ENCODE measurements at places on chromosomes 16 and 17.

DNA sequence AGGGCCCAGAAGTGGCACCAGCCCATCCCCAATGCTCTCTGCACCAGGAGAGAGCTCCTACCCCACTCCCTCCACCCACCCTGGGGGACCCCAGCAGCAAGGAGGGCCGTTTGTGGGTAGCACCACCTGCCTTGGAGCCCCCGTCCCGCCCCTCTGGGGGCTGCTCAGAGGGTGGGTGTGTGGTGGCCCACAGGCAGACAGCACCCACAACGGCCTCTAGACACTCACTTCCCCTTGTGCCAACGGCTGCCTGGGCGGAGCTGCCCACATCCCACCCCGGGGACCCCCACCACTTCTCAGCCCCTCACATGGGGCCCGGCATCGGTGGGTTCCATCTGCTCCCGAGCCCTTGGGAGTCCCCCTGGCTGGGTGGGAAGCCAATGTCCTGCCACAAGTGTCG is 33.3 kb downstream of the BAHCC1 start:
- no peak for DNase-seq

DNA sequence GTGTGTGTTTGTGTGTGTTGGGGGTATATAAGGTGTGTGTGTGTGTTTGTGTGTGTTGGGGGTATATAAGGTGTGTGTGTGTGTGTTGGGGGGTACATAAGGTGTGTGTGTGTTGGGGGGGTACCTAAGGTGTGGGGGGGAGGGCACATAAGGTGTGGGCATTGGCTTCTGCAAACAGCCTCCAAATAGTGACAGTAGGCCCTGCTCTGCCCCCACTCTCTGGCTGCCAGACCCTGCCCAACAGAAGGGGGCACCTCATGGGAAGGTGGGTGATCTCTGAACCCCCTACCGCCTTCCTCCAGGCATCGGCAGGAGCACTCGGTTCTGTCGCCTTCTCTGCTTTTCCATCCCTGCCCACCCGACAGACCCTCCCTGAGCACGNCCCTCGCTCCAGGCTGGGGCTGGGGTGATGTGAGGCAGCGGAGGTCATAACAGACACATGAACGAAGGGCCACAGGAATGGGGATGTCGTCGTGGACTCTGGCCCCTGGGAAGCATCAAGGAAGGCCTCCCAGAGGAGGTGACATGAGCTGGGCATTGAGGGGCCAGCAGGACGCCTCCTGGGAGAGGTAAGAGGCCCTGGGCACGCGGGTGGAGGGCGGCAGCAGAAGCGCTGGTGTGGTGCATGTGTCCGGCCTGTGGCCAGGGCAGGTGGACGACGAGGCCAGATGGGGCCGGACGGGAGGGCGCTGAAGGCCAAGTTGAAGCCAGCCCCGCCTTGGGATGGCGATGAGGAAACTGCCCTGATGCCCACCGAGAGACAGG is 136.6 kb upstream of the RPH3AL start:
- DNase-seq, result peak; percentile 27

- DNase-seq, result no peak
Observed at GRCh38 chr17:7789131-7789530, 44.9 kb upstream of the KDM6B start.

GRCh38 chr16:49307176-49307575 is 25.5 kb upstream of the CBLN1 start:
- DNase-seq, result no peak

- peak; percentile 41 for DNase-seq
Observed at GRCh38 chr16:82761858-82762257, 135.1 kb downstream of the CDH13 start.

- peak; percentile 28 for DNase-seq
Observed at GRCh38 chr17:70172449-70172848, 3.1 kb downstream of the KCNJ2 start.

GRCh38 chr17:8436169-8436843 is 622 bp downstream of the NDEL1 start:
- DNase-seq, result peak; percentile 61

- DNase-seq, result no peak
Observed at GRCh38 chr17:80262775-80263244, 2.2 kb downstream of the RNF213 start.

- DNase-seq, result no peak
Observed at GRCh38 chr16:2005646-2006045, 4.0 kb downstream of the ZNF598 start.
